ENCODE measurements at places on chromosomes 2 and 18. TPM values are rescaled to one million over a fixed set of nuclear protein-coding genes. Genes with fewer than 3 reads are reported as not detected.

DNA sequence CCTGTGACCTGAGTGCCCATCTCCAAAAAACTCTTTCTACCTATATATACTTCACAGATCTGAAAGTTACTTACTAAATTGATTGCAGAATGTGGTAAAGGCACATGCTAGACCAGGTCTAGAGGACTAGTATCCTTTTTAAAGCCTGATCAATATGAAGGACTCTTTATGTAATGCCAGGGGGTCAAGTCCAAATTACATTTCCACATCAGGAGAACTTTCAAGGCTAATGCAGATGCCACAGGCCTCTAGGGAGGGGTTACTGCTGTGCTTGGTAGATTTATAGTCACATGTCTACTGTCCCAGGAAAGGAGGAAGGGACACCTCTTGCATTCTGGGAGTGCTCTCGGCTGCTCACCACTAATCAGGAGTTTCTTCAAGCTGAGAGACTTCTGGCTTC lies 118.4 kb upstream of the NOSTRIN start:
- no peaks in the 10 kb centered on the region for H3K27me3 ChIP-seq
- H3K4me3 ChIP-seq = no peak overlapping the region
- no peak for DNase-seq
- peaks cover 8% of the 10 kb centered on the region for H3K4me1 ChIP-seq

Gene REG1B
- polyA plus RNA-seq = 25.0 TPM

Gene MAPK4
- polyA plus RNA-seq = 0.71 TPM

DNA sequence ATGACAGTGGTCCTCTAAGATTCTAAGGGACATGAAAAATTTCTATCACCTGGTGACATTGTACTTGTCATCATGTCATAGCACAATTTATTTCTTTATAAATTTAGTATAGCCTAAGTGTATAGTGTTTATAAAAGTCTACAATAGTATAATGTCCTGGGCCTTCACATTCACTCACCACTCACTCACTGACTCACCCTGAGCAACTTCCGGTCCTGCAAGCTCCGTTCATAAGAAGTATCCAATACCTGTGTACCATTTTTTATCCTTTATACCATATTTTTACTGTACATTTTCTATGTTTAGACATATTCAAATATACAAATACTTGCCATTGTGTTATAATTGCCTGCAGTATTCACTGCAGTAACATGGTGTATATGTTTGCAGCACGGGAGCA lies 72.8 kb upstream of the DSEL start:
- DNase-seq = no peak
- H3K27me3 ChIP-seq = no peaks in the 10 kb centered on the region
- H3K4me1 ChIP-seq = no peaks in the 10 kb centered on the region
- no peaks in the 10 kb centered on the region for H3K36me3 ChIP-seq
- no peak overlapping the region for H3K27ac ChIP-seq

- H3K27ac ChIP-seq = no peak overlapping the region
- H3K36me3 ChIP-seq = no peaks in the 10 kb centered on the region
- no peak overlapping the region for H3K4me3 ChIP-seq
- H3K4me1 ChIP-seq = no peaks in the 10 kb centered on the region
- DNase-seq = no peak
- H3K27me3 ChIP-seq = no peaks in the 10 kb centered on the region
Measured at GRCh38 chr18:55866886-55867285, 278.9 kb upstream of the TCF4 start.

Gene PLGLB1
- polyA plus RNA-seq = 1.2 TPM
